ENCODE measurements at places on chromosomes 16 and 17.

DNA sequence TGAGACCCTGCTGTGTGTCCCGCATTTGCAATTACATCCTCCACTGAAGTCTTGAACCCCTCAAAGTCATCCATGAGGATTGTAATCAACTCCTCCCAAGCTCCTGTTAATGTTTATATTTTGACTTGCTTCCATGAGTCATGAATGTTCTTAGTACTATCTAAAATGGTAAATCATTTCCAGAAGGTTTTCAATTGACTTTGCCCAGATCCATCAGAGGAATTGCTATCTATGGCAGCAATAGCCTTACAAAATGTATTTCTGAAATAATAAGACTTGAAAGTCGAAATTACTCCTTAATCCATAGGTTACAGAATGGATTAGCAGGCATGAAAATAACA, 2.5 kb upstream of the C16orf87 start:
- no peak for DNase-seq

- no peak for DNase-seq
These were observed 50.5 kb downstream of the EPN2 start for GRCh38 chr17:19287651-19288050.

DNA sequence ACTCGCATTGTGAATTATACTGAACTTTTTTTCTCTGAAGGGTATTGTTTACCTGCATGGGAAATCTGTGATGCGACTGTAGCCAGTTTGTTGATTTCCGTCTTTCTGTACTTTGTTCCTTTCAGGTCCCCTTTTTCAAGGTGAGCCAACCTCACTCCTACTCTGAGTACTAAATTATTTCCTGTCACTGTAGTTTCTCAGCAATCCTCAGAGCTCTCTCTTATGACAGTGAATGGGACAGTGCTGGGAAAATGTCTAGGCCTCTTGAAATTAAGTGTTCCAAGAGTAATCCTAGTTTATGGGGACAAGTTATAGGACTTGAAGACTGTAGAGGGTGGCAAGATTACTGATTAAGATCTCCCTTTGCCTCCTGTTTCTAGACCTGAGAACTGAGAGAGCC, 167.6 kb downstream of the CNTNAP4 start:
- no peak for DNase-seq

DNA sequence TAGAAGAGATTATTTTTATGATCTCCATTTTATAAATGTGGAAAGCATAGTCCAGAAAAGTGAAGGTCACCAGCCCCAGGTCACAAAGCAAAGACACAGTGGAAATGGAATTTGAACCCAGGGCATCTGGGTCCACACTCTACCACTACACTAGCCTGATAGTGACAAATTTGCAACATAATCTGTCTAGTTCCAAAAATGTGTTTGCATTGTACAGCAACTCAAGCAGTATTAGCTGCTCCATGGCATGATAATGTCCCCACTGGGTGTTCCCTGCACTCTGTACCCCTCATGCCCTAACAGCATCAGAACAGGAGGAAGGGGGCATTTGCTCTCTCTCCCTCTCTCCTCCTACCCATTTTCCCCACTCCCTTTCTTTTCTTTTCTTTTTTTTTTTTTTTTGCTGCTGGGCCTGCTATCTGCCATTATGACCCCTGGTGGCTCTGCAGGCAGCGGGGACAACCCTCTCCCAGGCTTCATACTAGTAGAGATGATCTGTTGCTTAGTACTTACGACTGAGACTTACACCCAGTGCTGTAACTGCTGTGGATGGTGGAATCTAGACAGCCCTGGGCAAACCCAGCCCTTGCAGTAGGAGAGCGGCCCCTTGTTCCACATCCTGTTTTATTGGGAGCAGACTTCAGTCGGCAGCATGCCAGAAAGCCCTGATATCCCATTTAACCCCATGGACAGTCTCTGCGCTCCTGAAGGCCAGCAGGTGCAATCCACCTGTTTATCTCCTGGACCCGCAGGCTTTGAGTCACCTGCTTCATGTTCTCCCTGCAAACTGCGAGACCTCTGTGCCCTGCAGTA, 306.3 kb downstream of the SOX9 start:
- no peak for DNase-seq

- DNase-seq: no peak
These were observed 23.6 kb downstream of the TANGO6 start for GRCh38 chr16:68866933-68867332.

DNA sequence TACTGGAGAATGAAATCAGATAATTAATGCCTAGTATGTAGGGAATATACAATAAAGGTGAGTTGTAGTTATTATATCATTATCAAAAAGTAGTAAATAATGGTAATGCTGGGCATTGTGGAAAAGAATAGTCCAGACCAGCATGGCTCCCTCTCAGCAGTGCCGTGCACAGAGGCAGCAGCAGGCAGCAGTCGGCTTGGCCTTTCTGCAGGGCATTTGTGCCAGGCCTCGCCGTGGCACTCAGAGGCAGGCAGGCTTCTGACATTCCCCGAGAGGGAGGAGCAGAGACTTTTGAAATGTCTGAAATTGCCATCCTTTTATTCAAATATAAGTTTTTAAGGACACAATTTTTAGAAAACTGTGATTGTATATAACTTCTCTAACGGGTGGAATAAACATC, 15.0 kb downstream of the KIAA0513 start:
- no peak for DNase-seq

GRCh38 chr17:28506763-28507487, 777 bp downstream of the FOXN1 start:
- DNase-seq: no peak

GRCh38 chr17:80501741-80502577, 25.6 kb upstream of the NPTX1 start:
- no peak for DNase-seq

- no peak for DNase-seq
These were observed 23.2 kb downstream of the COIL start for GRCh38 chr17:56937687-56938086.

GRCh38 chr16:55324285-55325079, 479 bp downstream of the IRX6 start:
- DNase-seq: no peak

- DNase-seq: peak; percentile 70
These were observed 119.0 kb upstream of the CDC42EP4 start for GRCh38 chr17:73430848-73431247.

DNA sequence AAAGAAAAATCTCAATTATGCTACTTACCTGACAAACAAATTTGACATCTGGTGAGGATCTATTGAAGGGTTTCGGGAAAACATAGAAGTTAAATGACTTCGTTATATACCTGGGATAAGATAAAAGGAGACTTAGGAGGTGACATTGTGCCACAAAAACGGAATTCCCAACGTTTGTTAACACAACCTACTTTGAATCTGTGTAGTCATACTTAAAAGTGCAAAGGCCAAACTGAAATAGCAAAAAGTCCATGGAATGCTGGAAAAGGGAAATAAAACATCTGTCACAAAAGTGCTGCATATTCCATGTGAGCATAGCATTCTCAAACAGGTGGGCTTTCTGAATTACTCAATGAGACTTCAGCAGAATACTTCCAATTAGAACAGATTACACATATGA, 3.0 kb downstream of the PARN start:
- no peak for DNase-seq

DNA sequence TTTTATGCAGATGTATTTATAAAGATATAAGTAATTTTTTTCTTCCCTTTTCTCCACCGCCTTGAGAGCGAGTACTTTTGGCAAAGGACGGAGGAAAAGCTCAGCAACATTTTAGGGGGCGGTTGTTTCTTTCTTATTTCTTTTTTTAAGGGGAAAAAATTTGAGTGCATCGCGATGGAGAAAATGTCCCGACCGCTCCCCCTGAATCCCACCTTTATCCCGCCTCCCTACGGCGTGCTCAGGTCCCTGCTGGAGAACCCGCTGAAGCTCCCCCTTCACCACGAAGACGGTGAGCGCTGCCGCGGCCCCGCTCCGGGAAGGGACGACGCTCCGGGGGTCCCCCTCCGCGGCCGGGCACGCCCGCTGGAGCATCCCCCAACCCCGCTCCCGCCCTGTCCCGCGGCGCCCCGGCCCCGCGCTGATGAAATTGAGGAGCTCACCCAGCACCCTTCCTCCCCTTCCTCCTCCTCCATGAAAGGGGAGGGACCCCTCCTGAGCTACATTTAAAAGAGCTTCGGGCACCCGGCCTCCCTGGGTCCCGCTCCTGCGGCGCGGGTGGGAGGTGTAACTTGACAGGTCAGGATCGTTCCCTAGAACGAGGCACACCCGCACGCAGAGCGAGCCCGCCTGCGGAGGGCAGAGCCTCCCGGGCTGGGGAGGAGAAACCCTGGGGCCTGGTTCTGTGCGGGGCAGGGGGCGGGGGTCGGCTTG, 706 bp downstream of the HLF start:
- DNase-seq: no peak

DNA sequence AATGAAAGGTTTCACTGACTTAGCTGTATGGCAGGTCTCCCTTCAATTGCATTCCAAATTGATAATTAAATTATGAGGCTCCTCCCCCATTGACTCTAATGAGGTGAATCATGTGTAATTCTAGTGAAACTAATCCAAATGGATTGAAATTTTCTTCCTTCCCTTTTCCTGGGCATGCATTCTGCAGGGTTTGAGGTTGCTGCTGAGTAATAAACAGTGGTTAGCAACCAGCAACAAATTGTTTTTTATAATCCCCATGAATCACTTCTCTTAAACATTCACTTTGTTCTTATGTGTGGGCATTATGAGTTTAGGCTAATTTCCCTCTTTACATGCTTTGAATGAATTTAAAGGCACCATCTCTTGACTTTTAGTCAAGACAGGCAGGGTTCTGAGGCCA, 43.4 kb downstream of the MYOCD start:
- no peak for DNase-seq

All from hematopoietic multipotent progenitor cell treated with erythropoietin and hydrocortisone succinate and interleukin-3 and kit ligand, for 15 days (in vitro differentiated cells).